ENCODE measurements at places on chromosomes 11 and 22.

DNA sequence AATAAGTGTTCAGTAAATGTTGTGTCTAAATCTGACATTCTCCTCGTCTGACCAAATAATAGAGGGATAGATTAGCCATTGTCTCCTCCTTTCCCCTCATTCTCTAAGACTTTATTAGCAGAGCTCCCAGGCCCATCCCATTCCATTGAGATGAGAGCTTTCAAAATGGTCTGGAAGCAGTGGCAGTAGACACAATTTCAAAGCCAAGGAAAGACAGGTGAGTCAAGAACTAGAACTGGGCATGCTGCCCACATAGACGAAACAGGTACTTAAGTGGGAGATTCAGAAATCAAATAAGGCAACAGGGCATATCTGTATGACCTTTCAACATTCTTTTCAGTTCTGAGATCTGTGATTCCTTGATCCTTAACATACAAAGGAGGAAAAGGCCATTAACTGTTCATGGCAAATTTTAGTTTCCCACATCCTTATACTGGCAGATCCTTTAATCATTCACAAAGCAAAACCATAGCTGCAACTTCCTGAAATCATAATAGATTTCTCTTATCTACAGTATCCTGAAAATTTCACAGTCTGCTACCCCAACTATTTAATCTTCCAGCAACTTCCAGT, 96.6 kb upstream of the KCNA4 start:
- H3K4me3 ChIP-seq: no peak overlapping the region
- H3K36me3 ChIP-seq: no peaks in the 10 kb centered on the region
- no peak overlapping the region for H3K27ac ChIP-seq
- peaks cover 9% of the 10 kb centered on the region for H3K27me3 ChIP-seq
- no peaks in the 10 kb centered on the region for H3K4me1 ChIP-seq

GRCh38 chr11:6745018-6745417, 26.8 kb downstream of the OR2AG2 start:
- H3K4me3 ChIP-seq: no peak overlapping the region
- no peaks in the 10 kb centered on the region for H3K36me3 ChIP-seq
- H3K4me1 ChIP-seq: no peaks in the 10 kb centered on the region
- no peak overlapping the region for H3K27ac ChIP-seq
- no peak for DNase-seq

DNA sequence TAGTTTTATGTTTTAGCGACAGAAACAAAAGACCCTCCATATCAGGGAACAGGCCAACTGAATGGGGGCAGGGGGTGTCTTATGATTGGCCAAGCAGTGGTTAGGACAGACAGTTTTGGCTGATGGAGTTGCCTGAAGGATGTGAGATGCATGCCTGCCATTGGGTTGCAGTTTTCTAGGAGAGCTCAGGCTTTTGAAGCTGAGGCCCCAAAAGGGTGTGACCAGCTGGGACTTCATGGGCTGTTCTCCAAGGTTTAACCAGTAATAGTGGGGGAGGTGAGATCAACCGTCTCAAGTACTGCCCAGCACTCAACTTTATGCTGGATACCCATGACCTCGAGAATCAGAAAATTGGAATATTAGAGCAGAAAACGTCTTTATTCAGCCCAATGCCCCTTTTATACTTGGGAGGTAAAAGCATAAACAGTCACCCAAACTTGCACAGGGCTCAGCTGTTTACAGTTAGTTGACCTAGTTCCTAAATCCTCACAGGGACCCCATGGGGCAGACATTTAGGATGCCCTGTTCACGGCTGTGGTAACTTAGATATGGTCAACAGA, 13.5 kb downstream of the DTX4 start:
- H3K4me3 ChIP-seq: no peak overlapping the region
- no peaks in the 10 kb centered on the region for H3K27me3 ChIP-seq
- no peaks in the 10 kb centered on the region for H3K36me3 ChIP-seq
- DNase-seq: peak; percentile 28
- H3K4me1 ChIP-seq: no peaks in the 10 kb centered on the region

- no peaks in the 10 kb centered on the region for H3K4me1 ChIP-seq
- H3K36me3 ChIP-seq: no peaks in the 10 kb centered on the region
- H3K27ac ChIP-seq: no peak overlapping the region
- no peaks in the 10 kb centered on the region for H3K27me3 ChIP-seq
Measured at GRCh38 chr11:91587131-91587530, 637.5 kb upstream of the FAT3 start.

GRCh38 chr22:17563936-17564391, 666 bp downstream of the SLC25A18 start:
- no peaks in the 10 kb centered on the region for H3K27me3 ChIP-seq
- peak overlapping the region; percentile 49 for H3K27ac ChIP-seq
- peak; percentile 75 for DNase-seq
- peaks cover 22% of the 10 kb centered on the region for H3K4me1 ChIP-seq
- H3K4me3 ChIP-seq: no peak overlapping the region

- H3K27me3 ChIP-seq: no peaks in the 10 kb centered on the region
- H3K27ac ChIP-seq: no peak overlapping the region
- H3K36me3 ChIP-seq: no peaks in the 10 kb centered on the region
- H3K4me1 ChIP-seq: peaks cover 26% of the 10 kb centered on the region
Measured at GRCh38 chr22:29148826-29149225, 56.9 kb upstream of the EMID1 start.
